Stimulated activated CD4-positive, alpha-beta T cell treated with anti-CD3 and anti-CD28 coated beads, Interleukin-2, amount 100 ng/mL, for 4 hours (primary cell): ENCODE measurements at places on chromosomes 1 and 21.

DNA sequence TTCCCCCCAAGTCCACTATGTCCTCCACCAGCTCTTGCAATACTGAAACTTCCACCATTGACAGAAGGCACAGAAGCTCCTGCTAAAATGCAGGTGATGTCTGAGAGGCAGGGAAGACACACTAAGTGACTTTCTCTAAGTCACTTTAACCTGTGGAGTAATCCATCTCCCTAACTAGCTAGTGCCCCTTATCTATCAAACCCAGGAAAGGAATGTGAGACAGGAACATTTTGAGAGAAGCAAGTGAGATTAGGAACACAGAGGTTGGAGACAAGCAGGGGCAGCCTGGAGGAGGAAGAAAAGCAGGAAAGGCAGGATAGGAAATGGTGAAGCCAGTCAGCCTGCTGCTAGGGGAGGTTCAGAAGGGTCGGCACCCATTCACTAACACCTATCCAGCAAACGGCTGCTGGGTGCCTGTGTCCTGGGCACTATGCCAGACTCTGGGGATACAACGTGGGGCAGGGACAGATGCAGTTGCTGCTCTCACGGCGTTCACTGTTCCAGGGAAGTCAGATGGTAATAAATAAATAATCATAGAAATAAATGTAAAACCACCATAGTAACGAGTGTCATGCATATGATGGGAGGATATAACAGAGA, 7.0 kb downstream of the GPA33 start:
- DNase-seq, result no peak

- peak; percentile 25 for DNase-seq
Measured at GRCh38 chr21:38985568-38986378, 180.0 kb downstream of the ETS2 start.

GRCh38 chr1:224785622-224786021, 143.9 kb upstream of the DNAH14 start:
- no peak for DNase-seq

DNA sequence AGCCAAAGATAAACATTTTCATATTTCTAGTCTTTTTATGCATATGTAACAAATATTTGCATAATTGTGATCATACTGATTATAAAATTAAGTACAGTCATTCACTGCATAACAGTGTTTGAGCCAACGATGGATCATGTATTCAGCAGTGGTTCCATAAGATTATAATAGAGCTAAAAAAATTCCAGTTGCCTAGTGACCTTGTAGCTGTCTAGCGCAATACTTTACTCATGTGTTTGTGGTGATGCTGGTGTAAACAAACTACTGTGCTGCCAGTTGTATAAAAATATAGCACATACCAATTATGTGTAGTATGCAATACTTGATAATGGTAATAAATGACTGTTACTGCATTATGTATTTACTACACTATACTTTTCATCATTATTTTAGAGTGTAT, 2.1 kb upstream of the S100A10 start:
- no peak for DNase-seq

- no peak for DNase-seq
Measured at GRCh38 chr1:228162286-228163006, 3.2 kb upstream of the IBA57 start.

- DNase-seq, result no peak
Measured at GRCh38 chr1:14255711-14256110, 342.8 kb upstream of the KAZN start.

- no peak for DNase-seq
Measured at GRCh38 chr1:9389968-9390367, 97.3 kb downstream of the SPSB1 start.
